Activated naive CD4-positive, alpha-beta T cell treated with anti-CD3 and anti-CD28 coated beads for 36 hours (primary cell): ENCODE measurements at places on chromosomes 1 and 21.

GRCh38 chr1:246703581-246703980, 20.6 kb upstream of the SCCPDH start:
- no peak for DNase-seq

DNA sequence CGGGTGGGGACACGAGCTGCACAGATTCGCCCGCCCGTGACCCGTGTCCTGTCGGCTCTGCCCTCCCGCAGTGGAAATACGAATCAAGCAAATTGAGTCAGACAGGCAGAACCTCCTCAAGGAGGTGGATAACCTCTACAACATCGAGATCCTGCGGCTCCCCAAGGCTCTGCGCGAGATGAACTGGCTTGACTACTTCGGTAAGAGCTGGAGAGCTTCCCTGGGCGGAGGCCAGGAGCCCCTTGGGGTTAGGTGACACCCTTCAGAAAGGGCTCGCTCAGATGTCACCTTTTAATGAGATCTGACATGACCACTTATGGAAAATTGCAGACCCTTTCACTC, 489 bp downstream of the CDCA8 start:
- DNase-seq, result peak; percentile 52

GRCh38 chr1:3050603-3051002, 18.4 kb upstream of the PRDM16 start:
- DNase-seq, result no peak

DNA sequence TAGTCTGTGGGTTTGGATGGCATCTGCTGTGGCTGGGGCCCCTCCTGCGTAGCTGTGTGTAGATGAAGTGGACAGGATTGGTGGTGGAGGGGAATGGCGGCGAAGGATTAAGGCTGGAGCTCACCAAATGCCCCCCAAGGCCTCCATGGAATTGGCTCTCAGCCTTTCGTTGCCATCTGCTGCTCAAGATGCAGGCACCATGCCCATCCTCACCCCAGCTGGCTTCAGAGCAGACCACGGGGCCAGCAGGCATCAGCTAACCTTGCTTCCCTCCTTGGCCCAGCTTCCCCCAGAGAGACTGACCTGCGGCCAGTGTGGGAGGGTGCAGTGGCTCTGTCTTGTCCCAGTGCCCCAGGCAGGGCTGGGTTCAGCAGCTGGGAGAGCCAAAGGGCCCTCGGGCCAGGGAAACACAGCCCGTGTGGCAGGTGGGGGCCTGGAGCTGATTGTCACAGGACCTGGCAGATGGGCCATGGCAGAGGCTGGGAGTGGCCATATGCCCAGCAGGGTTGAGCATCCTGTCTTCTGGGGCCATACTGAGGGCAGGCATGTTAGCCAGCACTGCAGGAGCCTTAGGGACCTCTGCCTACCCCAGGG, 66.8 kb upstream of the ACTL8 start:
- DNase-seq, result no peak

GRCh38 chr1:182575540-182576149, 13.4 kb downstream of the RNASEL start:
- no peak for DNase-seq

DNA sequence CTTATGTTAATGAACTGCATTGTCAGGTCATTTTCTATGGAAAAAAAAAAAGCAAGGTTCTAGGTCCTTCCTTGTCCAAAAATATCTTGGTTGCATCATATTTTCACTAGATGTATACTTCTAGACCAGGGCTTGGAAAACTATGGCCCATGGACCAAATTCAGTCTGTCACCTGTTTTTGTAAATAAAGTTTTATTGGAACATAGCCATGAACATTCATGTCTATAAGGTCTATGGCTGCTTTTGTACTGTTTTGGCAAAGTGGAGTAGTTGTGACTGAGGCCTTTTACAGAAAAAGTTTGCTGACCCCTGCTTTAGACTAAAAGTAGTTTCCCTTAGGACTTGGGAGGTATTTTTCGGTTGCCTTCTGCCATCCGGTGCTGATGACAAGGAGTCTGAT, 19.2 kb upstream of the PLA2G2E start:
- DNase-seq, result no peak

DNA sequence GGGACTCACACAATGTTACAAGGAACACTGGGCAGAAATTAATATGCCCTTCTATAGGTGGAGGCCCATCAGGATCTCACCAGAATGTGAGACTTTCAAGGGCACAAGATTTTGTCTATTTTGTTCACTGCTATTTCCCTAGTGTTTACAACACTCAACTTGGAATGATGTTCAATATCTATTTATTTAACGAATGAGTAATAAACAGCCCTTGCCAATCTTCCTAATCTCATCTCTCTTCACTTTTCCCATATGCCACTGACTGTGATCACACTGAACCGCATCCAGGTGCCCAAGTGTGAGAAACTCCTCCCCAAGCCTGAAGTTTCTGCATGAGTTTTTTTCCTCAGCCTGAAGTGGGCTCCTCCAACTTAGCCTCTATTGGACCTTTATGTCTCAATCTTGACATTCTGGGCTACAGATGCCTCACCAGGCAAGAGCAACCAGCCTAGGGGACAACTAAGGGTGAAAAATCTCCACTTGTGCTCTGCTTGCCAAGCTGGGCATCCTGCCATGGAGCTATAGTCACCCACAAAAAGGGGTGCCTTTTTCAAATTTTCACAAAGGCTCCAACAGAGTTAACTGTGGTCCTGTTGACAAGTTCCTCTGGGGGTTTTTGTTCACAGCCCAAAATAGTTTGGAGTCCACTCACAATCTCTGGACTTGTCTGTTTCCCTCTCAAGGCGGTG, 105.6 kb downstream of the PLPP3 start:
- DNase-seq, result no peak

DNA sequence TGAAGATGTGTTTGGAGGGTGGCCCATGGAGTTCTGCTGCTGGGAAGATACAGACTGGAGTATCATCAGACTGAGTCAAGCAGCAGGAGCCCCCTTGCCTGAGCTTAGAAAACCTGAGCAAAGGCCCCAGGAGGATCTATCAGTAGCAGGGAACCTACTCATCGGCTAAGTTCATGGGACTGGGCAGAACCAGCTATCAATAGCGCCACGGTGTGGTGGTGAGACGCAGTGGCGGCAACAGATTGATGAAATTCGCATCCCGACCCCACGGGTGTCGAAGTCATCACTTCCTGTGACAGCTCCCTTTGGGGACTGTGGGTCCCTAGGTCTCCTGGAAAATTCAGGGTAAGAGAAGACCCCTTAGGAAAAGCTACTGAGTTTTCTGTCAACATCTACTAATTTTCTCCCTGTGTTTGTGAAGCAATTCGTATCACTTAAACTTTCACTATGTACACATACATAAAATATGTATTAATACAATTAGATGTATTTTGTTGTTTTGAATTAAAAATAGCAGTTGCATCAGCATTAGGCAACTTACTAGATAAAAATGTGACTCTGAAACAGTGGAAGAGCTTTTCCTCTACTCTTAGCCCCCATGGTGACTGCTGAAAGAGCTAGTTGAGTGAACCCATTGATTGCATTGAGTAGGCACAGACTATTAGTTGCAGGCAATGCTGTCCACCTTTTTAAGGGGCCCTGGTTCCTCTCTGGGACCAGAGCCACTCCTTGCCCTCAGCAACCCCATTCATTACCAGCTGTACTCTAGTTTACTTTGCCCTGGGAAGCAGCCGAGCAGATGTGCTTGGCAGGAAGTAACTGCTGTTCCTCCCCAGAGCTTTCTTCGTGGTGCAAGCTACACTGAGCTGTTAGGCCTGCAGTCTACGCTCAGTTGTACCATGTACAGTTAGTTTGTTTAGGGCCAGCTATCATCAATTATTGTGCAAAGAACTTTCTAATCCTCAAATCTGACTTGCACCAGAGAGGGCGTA, 7.3 kb upstream of the CACNA1S start:
- DNase-seq, result peak; percentile 82

GRCh38 chr21:16742131-16742641, 770.7 kb upstream of the CXADR start:
- DNase-seq, result no peak

GRCh38 chr1:230215529-230215928, 148.5 kb downstream of the GALNT2 start:
- no peak for DNase-seq

DNA sequence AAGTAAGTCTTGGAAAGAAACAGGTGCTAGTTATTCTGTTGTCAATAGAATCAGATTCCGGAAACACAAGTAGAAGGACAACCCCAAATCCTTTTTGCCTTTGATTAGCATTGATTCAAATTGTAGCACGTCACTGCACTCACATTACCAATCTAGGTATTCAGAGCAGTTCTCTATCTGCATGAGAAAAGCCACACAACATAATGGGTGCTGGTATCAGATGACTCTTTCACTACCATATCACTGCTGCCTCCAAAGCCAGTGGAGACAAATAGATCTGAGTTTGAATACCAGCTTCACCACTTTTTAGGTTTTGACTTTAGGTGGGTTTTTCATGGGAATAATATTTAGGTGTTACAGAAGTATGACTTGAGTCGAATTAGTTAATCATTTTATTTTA, 38.9 kb downstream of the RTCA start:
- DNase-seq, result no peak

- DNase-seq, result peak; percentile 6
These were observed 94.3 kb downstream of the PSMG1 start for GRCh38 chr21:39088831-39089380.

DNA sequence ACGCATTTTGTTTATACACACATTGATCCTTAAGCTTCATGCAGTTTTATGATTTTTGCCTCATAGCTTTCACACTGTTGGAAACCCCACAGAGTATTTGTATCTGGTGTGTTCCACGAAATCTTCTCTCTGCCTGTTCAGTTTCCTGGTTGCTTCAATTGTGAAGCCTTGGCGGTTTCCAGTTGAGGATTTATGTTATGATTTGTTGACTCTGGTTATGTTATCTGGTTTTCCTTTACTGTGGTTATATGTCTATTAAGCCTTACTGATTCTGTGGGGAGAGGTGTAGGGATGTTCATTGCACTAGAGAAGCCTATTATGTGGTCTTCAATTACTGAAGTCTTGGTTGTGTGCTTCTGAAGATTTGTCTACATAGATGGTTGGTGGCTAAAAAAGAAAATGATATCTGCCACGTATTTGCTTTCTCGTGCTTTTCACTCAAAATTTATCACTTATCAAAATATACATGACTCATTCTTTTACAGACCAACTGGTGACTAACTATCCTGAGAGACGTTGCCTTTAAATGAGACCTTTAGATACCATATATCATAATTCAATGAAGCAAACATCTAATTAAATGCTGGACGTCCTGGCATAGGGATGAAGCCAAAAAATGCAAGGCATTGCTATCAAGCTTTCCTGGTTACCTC, 488.0 kb upstream of the B3GALT2 start:
- DNase-seq, result no peak

DNA sequence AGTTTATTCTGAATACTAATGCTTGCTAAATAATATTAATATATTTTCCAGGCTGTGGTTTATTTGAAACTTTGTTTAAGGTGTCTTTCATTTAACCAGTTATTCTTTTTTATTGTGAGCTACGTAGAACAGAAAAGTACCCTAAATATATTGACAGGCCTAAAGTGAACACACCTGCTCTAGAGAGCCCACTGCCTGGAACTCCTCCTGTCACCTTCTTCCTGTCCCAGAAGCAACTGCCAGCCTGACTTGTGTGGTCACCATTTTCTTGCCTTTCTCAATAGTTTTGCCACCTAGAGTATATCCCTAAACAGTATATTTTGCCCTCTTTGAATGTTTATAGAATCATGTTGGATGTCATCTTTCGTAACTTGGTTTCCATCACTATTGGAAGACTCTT, 48.5 kb downstream of the SCCPDH start:
- no peak for DNase-seq

DNA sequence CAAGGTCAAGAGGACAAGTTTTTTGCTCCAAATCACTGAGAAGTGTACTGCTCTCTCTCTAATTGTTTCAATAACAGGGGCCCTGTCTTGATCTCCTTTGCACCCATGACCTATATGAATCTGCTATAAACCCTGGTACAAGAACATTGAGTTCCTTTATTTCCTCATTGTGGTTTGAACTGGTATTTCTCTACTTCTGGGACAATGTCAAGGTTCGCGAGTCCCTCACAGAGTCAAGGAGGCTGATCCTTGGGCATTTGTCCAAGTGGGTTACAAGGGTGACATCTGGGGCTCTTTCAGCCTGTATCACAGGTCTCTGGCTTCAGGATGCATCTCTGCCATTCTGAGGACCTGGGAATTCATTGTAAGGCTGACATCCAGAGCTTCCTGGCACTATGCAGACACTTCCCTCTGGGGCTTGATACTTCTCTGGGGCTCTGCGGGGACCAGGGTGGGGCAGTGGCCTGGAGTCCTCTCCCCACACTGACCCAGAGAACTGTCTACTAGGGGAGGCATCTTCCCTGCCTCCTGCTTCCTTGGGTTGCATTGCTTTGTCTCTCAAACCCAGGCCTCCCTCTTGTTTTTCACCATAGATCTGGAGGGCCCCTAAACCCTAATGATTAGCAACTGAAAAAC, 22.5 kb upstream of the ZNF648 start:
- DNase-seq, result no peak

GRCh38 chr21:43600642-43601402, 58.5 kb downstream of the HSF2BP start:
- DNase-seq, result no peak

GRCh38 chr1:116359060-116359830, 13.8 kb upstream of the ATP1A1 start:
- no peak for DNase-seq

GRCh38 chr21:17512253-17513213, at the start of gene CXADR:
CXADR (plus strand) TSS chr21:17513043; CDS start chr21:17513130, 87 bp downstream.
- DNase-seq, result peak; percentile 81

GRCh38 chr1:10788592-10789006, 7.8 kb downstream of the CASZ1 start:
- DNase-seq, result no peak

DNA sequence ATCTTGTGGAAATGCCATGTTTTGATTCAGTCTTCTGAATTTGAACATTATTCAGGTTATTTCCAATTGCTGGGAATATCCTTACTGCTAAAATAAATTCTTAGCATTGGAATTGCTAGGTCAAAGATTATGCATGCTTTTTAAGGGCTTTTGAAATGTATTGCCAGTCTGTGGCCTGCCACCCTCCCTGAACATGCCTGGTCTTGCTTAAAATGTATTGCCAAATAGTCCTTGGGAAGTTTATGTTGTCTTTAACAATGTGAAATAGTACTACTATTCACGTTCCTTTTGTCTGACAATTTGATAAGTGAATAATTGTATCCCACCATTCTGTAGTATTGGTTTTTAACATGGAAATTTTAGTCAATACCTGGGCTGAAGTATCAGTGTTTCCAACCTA, 13.6 kb downstream of the TARDBP start:
- DNase-seq, result no peak

DNA sequence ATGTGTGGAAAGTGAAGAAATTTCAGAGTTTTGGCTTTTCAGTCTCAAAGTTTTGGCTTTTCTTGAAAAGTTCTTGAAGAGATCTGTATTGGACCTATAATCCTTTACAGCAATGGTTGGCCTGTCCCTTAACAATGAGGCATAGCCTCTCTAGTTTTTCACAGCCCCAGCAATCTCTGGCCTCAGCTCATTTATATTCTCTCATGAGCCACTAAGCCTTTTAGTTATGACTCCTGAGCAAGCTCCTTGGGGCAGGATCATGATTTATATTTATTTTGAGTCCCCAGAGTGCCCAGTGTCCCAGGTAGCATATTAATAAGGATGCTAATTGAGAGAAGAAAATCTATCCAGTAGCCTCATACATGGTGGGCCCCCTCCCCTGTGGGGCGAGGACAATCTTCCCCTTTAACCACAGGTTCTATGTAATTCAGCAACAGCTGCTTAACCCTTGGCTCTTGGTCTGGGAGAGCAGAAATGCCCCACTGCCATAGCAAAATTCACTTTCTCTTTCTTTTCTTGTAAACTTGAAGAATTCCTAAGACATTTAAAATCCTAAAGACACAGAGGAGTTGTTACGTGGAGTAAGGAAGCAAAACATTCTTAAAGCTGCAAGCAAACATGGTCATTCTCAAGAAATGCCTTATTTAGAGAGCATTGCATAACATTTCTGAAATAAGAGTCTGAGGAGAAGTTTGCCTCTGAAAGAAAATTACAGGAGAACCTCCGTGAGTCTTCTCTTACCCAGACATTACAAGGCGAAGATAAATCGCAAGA, 6.3 kb downstream of the NGF start:
- no peak for DNase-seq
